ENCODE measurements at places on chromosomes 6 and 20.
A peak's percentile ranks its signal among the peaks of the same experiment; 100 is the strongest.

GRCh38 chr6:147126618-147127022, 77.6 kb upstream of the STXBP5 start:
- no peak for DNase-seq

DNA sequence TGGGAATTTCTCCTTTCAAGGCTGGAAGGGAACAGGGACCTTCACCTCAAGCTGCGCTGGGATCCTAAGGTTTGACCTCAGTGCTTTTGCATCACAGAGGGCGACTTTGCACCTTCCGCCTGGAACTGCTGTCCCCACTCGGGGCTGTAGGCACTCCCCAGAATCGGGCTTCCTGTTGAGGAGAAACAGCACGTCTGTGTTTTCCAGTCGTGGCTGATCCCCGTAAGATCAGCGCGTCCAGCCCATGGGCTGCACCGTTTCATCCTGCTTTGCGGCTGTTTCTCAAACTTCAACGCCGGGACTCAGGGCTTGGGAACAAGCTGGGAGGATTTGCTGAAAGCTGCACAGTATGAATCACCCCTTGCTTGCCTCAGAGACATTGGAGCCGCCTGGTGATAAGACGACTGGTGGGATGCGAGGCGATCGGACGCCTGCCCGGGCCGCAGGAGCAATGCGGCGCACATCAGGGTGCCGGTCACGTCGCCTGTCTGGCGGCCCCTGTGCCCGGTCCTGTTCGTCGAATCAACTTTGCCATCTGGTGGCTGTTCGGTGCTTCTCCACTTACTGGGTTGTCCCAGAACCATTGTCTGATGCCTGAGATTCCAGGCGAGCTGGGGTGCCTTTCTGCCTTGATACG, 53.6 kb upstream of the FRMD1 start:
- no peak for DNase-seq

DNA sequence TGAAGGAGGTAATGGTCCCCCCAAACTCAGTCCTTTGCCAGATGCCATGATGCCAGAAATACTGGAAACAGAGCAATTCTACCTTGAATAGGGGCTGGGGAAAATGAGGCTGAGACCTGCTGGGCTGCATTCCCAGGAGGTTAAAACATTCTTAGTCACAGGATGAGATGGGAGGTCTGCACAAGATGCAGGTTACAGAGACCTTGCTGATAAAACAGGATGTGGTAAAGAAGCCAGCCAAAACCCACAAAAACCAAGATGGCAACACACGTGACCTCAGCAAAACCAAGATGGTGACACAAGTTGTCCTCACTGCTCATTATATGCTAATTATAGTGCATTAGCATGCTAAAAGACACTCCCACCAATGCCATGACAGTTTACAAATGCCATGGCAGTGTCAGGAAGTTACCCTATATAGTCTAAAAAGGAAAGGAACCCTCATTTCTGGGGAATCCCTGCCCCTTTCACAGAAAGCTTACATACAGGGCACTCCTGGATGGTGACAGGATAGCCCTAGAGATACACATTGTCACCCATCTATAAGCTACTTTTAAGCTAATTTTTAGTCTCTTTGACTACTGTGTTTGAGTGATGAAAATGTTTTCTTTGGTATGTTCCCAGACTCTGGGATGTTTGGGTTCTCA, 979.7 kb downstream of the TBC1D32 start:
- no peak for DNase-seq

GRCh38 chr6:141290941-141291721, 841.6 kb upstream of the GJE1 start:
- DNase-seq = no peak

- no peak for DNase-seq
Measured at GRCh38 chr6:135743476-135743875, 108.0 kb upstream of the PDE7B start.

GRCh38 chr20:20237093-20237959, 130.6 kb upstream of the INSM1 start:
- no peak for DNase-seq

DNA sequence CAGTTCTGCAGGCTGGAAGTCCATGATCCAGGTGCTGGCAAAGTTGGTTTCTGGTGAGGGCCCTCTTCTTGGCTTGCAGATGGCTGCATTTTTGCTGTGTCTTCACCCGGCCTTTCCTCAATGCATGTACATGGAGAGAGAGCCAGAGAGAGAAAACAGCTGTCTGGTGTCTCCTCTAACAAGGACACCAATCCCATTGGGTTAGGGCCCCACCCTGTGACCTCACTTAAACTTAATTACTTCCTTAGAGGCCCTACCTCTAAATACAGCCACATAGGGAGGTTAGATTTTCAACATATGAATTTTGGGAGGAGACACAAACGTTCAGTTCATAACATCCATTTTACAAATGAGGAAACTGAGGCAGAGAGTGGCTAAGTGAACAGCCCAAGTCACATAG, 202.4 kb downstream of the ZMYND8 start:
- DNase-seq = no peak

DNA sequence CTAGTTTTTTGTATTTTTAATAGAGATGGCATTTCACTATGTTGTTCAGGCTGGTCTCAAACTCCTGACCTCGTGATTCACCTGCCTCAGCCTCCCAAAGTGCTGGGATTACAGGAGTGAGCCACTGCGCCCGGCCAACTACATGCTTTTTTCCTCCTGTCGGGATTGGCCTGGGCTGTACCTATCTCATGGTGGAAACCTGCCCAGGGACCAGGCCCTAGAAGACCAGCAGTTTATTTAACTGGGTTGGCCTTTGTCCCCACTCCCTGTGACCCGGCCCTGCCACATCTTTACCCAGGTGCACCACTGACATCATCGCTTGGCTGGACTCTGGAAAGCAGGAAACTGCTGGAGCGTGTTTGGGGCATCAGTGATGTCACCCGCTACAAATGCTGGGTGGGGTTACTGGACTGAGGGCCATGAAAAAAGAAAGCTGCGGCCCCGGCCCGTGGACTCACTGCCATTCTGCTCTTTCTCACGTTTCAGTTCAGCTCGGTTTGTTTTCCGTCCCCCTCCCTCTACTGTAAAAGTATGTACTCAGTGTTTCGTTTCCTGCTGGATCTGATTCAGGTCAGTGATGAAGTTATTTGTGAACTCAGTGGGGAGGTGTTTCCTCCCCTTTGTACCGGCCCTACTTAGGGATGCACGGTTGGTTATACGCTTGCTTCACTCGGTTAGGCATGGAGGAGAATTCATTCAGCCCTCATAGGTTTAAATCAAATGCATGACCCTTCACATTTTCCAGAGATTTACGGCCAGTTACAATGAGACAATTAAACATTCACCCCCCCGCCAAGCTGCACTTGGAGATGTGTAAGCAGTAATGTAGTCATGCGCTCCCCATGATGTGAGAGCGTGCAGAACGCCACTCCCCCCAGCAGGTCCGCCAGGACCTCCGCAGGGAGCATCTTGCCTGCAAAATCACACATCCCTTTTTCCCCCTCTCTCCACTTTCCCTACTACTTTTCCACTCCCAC, 179.3 kb downstream of the MTHFD1L start:
- DNase-seq = no peak

- DNase-seq = no peak
Measured at GRCh38 chr20:1896484-1897258, 1.5 kb downstream of the SIRPA start.

- DNase-seq = no peak
Measured at GRCh38 chr6:152897807-152898399, 84.9 kb downstream of the FBXO5 start.

DNA sequence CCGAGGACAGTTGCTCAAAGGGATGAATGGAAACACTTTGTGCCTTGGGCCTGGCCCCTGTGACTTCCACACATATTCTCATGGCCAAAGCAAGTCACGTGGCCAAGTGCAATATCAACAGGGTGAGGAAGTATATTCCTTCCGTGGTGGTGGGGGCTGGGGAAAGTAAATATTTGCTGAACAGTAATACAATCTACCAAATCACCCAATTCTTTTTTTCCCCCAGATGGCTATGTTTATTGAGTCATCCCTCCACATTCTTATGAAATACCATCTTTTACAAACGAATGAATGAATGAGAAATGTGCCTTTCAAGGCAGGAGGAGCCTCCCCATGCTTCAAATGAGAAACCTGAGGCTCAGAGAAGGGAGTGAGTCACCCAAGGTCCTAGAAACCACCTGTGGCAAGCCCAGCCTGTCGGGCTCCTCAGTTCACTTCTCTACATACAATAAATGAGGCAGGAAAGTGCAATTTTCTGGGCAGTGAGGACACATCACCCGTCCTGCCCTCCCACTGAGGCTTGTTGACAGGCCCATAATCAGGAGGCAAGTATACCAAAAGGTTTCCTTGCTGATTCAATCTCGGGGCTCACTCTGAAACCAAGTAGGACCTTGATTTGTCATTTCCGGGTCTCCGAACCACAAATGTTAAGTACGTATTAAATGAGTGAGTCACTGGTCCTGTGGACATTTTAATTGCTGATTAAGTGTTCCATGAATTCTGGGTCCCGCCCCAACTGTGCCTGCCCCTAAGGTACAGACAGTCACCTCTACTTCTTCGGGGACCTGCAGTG, 25.3 kb upstream of the TOP1 start:
- peak; percentile 68 for DNase-seq

DNA sequence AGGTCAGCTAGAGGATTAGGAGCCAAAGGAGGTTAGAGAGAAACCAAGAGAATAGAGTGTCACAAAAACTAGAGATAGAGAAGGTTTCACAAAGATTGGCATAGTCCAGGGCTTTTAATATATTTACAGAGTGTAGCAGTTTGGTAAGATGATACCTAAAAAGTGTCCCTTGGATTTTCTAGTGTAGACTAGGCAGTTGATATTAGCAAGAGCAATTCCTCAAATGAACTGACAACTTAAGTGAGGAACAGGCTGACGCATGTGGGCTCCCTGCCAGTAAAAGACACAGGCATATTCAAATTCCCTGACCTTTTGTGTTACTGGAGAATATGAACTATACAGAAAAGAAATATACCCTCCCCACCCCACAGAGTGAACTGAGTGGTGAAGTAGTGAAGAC, 40.1 kb downstream of the VTA1 start:
- DNase-seq = no peak

- no peak for DNase-seq
Measured at GRCh38 chr20:39067526-39068216, 105.5 kb downstream of the DHX35 start.

DNA sequence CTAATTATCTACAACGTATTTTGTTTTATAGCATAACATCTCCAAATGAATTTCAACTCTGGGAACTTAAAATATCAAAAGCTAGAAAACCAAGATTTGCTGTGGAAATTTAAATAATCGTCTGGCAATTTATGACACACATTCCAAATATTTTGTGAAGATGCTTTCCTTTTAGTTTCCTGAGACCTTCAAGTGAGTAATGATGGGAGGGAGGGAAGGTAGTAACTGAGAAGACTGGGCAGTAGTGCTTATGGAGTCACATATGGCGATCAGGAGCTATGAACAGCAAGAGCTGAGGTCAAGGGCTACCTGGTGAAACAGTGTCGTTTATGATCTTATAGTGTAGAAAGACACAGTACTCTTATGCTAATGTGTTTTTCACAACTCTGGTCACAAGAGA, 178.2 kb upstream of the THEMIS start:
- DNase-seq = no peak

DNA sequence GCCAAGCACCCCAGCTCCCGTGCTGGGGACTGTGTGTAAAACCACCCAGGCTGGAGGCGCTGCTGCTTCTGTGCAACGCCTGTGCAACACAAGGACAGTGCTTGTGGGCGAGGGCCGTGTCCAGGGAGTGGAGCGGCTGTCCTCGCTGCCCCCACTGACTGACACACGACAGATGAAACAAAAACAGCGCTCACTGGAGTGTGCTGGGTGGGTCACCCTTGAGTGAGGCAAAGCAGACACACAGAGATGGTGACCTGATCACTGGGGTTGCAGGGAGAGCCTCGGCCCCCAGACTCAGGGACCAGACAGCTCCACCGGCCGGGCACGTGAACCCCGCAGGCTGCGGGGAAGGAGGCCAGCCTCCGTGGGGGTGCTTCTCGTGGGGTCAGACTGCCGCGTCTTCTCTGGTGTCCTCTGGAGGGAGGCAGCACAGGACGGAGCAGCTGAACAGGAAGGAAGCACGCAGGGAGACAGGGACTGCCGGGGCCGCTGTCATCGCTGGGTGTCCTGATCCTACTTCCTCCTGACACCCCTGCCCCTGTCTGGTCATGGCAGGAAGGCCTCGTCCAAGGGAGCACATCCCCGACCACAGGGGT, 75.9 kb upstream of the CST7 start:
- DNase-seq = no peak

DNA sequence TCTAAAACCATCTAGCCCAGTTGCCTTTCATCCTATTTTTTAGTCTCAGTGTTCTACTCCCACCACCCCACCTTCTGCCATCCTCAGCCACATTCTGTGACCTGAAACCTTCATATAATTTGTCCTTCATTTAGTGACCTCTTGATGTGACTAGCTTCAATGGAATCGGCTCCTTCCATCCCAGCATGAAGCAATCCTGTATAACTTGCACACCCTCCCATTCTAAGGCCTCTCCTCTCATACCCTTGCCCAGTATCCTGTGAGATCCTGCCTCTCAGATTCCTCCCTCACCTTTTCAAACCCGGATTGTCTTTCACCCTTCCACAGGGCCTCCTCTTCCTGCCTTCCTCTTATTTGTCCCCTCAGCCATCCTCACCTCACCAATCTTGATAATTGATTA, 3.1 kb downstream of the ZNF76 start:
- DNase-seq = no peak

- DNase-seq = no peak
Measured at GRCh38 chr6:75065523-75065922, 140.3 kb downstream of the COL12A1 start.

GRCh38 chr6:41748542-41748941, 1.3 kb upstream of the PGC start:
- no peak for DNase-seq

GRCh38 chr6:47379328-47379727, 69.6 kb upstream of the TNFRSF21 start:
- no peak for DNase-seq

- no peak for DNase-seq
Measured at GRCh38 chr6:22306741-22307466, 10.1 kb upstream of the PRL start.

DNA sequence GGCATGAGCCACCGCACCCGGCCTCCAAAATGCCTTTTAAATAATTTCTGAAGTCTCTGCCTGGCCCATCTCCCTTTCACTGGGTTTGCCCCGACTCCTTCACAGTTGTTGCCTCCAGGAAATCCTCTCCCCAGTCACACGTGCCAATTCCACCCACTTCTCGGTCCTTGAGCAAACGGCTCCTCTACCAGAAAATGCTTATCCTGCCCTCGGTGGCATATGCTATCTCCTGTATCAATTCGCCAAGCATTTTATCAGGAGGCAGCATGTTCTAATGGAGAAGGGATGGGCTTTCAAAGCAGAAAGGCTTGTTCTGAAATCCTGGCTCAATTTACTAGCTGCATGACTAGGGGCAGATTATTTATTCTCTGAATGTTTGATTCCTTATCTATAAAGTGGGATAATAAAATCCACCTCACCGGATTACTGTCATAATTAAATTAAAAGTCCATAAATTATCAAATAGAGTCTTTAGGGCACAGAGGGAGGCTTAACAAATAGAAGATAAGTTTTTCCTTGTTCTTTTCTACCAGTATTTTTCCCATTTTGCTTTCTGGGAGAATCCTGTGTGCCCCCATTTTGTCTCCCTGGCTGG, 66.3 kb downstream of the PPP1R3G start:
- DNase-seq = no peak

GRCh38 chr6:26502626-26503025, 2.5 kb downstream of the BTN1A1 start:
- no peak for DNase-seq

All from KG1 (cell line).